ENCODE measurements at places on chromosomes 2 and 18. TPM values are rescaled to one million over a fixed set of nuclear protein-coding genes. Genes with fewer than 3 reads are reported as not detected.

Gene SMYD1
- total RNA-seq, result not detected

Gene CSRNP3
- total RNA-seq, result 2.1 TPM

Gene SPEG
- 5.8 TPM for total RNA-seq

GRCh38 chr18:407191-407590 lies 93.3 kb downstream of the COLEC12 start:
- DNase-seq, result no peak

DNA sequence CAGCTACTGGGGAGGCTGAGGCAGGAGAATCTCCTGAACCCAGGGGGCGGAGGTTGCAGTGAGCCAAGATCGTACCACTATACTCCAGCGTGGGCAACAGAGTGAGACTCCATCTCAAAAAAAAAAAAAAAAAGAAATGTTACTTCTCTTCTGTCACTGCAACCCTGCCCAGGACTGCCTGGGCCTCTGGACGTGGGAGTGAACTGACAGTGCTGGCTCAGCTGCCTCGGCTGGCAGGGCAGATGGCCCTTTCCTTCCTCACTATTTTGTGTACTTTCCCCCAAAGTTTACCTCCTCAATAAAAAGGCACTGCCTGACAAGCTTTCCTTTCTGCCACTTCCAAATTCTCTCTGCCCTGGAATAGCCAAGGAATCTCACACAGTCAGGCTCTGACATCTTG lies 12.5 kb upstream of the GPR155 start:
- DNase-seq, result no peak

GRCh38 chr18:31143025-31143424 lies 19.6 kb downstream of the DSC1 start:
- DNase-seq, result no peak

- DNase-seq, result no peak
These were observed 1325.2 kb upstream of the DDX18 start for GRCh38 chr2:116489292-116489691.

DNA sequence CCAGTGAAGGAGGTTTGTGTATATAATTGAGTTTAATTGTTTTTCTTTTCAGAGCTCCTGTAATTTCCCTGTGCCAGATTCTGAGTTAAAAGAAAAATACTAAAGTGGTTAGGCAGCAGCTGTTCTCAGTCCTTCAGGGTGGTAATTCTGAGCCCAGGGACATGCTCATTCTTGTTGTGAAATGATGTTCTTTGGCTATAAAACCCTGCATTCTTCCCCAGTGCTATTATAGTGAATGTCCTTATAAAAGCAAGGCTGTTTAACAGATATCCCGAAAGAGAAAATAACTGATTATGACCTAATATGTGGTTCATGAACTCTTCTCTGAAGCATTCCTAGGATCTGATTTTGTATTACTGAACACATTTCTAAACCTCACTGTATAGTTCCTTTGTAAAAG lies 34.0 kb downstream of the ADAM23 start:
- no peak for DNase-seq

GRCh38 chr2:183927406-183928325 lies 670.7 kb upstream of the ZNF804A start:
- no peak for DNase-seq

DNA sequence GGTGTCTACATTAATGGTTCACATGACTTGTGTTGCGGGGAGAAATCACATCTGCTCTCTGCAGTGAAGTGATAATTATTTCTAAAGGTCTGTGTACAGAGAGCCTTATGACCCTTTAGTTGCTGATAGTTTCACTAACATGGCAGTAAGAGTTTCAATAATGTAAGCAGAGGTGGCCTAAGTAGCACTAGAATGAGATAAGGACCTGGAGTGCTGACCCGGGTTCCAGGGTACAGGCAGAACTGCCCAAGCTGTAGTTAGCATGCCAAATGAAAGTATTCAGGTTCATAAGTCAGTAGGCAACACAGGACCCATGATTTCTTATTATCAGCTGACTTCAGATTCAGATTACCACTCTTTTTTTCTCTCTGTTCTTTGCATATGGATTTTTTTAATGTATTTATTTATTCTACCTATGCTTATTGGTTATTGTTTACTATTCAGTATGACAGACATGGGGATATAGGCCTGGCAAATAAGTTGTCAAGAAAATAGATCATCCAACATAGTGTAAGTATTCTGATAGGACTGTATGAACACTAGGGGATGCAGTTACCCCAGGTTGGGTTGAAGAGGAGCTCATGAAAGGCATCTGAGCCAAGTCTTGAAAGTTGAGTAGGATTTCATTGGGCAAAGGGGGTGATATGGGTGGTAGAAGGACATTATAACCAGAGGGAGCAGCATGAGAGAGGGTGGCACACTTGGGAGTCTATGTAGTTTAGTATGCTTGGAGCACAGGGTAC lies 105.2 kb downstream of the CCDC85A start:
- no peak for DNase-seq

GRCh38 chr2:169348321-169349024 lies 13.9 kb downstream of the LRP2 start:
- no peak for DNase-seq

DNA sequence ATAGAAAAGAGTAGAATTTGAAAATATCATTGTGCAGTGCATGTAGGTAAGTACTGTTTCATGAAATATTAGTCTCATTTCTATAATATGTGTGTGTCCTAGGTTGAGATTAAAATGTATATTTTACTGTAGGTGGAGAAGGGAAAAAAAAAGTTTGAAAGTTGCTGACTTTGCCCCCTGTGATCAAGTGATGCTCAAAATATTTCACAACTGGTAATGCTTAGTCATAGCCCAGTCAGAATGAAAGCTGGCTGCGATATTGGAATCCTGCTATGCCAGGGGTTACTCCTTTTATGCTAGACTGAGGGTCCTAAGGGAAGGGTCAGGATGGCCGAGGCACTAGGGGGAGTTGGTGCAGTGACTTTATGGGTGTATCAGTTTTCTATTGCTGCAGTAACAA lies 19.5 kb upstream of the CFAP36 start:
- no peak for DNase-seq

GRCh38 chr18:46310258-46310657 lies 206.1 kb downstream of the HAUS1 start:
- no peak for DNase-seq

DNA sequence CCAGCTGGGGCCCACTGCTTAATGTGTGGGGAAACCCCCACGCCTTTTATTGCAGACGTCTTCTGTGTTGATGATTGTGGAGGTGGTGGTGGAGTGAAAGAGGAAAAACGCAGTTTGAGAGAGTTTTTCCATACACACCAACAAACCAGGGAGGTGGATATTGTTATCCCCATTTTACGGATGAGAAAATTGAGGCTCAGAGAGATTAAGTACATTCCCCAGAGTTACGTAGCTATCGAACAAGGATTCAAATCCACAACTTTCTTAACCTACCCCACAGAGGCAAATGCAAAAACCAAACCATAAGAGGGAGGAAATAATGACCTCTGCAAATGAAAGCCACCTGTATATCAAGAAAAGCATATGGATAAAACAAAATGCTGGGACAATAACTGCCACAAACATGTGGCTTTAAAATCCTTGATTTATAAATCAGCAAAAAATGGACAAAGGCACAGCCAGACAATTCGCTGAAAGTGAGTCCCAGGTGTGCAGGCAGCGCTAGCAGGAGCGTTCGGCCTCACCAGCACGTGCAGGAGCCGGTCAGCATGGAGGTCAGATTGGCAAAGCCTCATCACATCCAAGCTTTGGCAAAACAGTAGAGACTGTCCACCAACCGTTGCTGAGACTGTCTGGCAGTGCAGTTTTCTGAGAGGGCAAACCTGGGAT lies 12.6 kb upstream of the RAB17 start:
- DNase-seq, result no peak

- no peak for DNase-seq
These were observed 41.5 kb downstream of the CHN1 start for GRCh38 chr2:174963437-174964400.

- DNase-seq, result no peak
These were observed 73.6 kb downstream of the CYBRD1 start for GRCh38 chr2:171595896-171596295.

GRCh38 chr2:37918742-37919186 lies 6.3 kb upstream of the RMDN2 start:
- DNase-seq, result no peak
